ENCODE measurements at places on chromosomes 3 and 15. TPM values are rescaled to one million over a fixed set of nuclear protein-coding genes. Genes with fewer than 3 reads are reported as not detected.
A peak's percentile ranks its signal among the peaks of the same experiment; 100 is the strongest.

DNA sequence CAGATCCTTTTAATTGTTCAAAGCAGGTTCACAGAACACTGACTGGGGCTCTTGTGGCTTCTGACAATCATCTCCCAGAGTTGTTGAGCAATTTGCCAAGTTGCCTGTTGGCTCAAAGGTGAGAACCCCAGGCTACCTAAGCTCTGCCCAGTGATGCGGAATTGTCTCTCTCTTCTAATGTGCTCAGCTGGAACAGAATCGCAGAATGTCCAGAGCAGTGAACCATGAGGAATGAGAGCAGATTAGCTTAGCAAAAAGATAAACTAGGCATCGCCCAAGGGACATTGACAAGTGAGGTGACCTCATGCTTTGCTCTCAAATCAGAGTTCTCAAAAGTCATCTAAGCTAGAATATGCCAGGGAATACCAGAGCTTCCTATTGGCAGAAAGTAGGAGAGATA lies 148.1 kb downstream of the WDR76 start:
- DNase-seq = no peak

- DNase-seq = peak; percentile 11
Measured at GRCh38 chr15:69118089-69118488, 42.3 kb upstream of the GLCE start.

DNA sequence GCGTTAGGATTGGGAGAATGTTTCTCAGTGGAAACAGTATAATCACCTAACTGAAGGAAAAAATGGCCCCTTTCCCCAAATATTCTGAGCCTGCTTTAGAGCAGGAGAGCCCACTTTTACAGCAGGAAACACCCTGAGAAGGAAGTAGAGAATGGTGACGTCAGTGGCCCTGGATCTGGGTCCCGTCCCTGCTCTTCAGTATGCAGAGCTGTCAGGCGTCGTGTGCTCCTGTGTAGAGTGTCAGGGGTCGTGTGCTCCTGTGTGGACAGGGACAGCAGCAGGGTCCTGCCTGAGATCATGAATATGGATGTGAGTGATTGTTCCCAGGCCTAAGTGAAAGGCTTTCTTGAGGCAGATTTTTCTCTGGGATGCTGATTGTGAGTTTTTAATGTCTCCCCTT lies 45.2 kb downstream of the CGNL1 start:
- no peak for DNase-seq

GRCh38 chr3:142963516-142964448 lies at the start of gene PAQR9:
Gene PAQR9 (minus strand): TSS chr3:142963674. CDS start chr3:142963336, 338 bp downstream.
- no peak for DNase-seq

Gene SLITRK3
- not detected for total RNA-seq

DNA sequence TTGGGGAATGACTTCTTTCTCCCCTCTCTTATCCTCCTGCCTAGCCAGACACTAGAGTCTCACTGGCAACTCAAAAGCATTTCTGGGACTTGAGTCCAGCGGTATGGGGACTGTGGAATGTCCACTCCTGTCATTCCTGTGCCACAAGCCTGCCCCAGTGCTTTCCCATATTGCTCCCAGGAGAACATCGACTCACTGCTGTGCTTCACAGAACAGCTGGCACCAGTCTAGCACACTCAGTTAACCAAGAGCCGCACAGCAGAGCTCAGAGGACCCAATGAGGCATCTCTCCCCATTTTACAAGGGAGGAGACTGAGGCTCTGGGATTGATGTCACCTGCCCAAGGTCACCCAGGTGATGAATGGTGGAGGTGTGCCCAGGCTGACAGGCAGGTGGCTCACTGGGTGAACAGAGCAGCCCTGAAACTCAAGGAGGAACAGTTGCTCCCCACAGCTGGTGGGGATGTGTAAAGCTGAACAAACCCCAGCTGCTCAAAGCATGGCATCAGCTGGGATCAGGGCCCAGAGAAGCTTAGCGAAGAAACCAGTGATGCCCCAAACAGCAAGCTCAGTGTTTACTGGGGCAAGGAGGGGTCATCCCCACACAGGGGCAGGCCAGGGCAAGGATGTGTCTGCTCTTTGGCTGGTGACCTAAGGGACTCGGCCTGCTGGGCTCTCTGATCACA lies 35.4 kb upstream of the DUSP7 start:
- no peak for DNase-seq

DNA sequence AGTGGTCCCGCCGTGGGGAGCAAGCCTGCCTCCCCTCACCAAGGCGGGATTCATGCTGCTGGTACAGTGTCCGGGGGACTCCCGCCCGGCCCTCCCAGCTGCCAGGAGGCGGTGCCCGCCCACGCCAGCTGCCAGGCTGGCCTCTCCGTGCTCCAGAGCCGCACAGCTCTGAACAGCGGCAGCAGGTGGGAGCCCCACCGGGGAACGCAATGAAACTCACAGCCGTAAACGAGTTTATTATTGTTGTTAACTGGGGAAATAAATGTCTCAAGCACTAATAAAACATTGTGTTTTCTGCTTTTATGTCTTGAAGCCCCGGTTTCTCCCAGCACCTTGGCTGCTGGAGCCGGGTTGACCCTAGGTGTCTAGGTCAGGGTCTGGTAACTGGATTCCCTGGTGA lies 317.7 kb upstream of the TLE3 start:
- no peak for DNase-seq

GRCh38 chr3:134663721-134664456 lies 13.1 kb upstream of the KY start:
- no peak for DNase-seq

- no peak for DNase-seq
Measured at GRCh38 chr15:72168808-72169190, 28.8 kb downstream of the GRAMD2A start.

- no peak for DNase-seq
Measured at GRCh38 chr15:37143351-37143750, 43.0 kb upstream of the MEIS2 start.

Gene MAPKBP1
- 61.7 TPM for total RNA-seq

Gene CHRD
- not detected for total RNA-seq

Gene ZNF385D
- 1.7 TPM for total RNA-seq

DNA sequence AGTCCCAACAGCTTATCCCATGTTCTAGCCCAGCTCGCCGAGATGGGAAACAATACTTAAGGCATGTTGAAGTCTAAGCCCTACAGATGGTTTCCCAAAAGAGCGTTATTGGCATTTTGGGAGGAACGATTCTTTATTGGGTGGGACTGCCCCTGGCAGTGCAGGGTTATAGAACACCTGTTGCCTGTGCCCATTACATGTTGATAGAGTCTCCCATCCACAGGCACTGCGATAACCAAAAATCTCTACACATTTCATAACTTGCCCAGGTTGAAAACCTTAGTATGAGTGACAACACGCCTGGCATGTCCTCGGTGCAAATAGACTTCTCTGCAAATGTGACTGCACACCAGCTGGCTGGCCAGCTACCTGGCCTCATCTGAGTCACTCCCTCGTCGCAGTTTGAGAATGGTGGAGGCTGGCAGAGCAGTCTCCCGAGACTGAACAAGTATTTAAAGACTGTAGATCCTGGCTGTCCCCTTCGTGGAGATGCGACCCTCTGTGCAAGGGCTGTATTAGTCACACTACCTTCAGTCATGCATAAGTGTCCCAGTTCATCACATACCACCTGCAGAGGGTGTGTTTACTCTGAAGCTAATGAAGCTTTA lies 18.7 kb downstream of the ZNF80 start:
- DNase-seq = no peak

Gene TMC3
- not detected for total RNA-seq

All from foreskin keratinocyte (primary cell).